ENCODE measurements at places on chromosomes 16 and 17. TPM values are rescaled to one million over a fixed set of nuclear protein-coding genes. Genes with fewer than 3 reads are reported as not detected.

- no peaks in the 10 kb centered on the region for H3K36me3 ChIP-seq
- H3K27me3 ChIP-seq = peaks cover 18% of the 10 kb centered on the region
- peaks cover 3% of the 10 kb centered on the region for H3K4me1 ChIP-seq
- no peak overlapping the region for H3K27ac ChIP-seq
- DNase-seq = no peak
- no peak overlapping the region for H3K4me3 ChIP-seq
These were observed 3.0 kb upstream of the PRSS22 start for GRCh38 chr16:2860826-2861567.

GRCh38 chr16:55328611-55329569 lies 4.9 kb downstream of the IRX6 start:
- no peak overlapping the region for H3K4me3 ChIP-seq
- H3K36me3 ChIP-seq = no peaks in the 10 kb centered on the region
- H3K27me3 ChIP-seq = 0 out of 2 replicates have a peak, but pooled peaks cover 13% of the 10 kb centered on the region

DNA sequence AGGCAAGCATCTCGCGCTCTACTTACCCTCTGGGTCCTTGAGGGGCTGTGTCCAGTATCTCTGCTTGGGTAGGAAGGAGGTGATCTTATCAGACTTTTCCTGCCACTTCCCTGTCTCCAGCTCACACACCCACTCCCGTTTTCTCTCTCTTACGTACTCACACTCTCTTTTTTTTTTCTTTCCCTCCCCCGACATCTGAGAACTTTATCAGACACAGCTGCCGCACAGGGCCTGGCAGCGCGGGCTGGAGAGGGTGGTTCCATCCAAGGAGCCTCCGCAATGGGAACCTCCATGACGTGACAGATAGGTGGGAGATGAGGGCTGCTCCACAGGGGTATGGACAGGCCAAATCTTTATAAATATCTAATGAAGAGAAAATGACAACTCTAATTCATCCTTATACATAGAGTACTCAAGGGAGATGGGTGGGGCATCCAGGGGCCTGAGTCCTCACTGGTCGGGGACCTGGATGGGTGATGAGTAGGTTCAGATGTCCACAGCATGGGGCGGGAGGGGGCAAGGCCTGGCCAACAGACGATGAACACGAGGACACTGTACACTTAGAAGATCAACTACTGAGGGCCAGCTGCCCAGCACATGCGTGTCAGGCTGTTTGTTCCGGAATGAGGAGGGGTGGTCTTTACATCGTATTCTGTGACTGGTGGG lies 23.3 kb downstream of the MINK1 start:
- DNase-seq = no peak
- no peaks in the 10 kb centered on the region for H3K27me3 ChIP-seq
- H3K27ac ChIP-seq = no peak overlapping the region
- peaks cover 9% of the 10 kb centered on the region for H3K36me3 ChIP-seq

- H3K36me3 ChIP-seq = peaks cover 11% of the 10 kb centered on the region
- H3K27ac ChIP-seq = no peak overlapping the region
- no peaks in the 10 kb centered on the region for H3K27me3 ChIP-seq
- no peak for DNase-seq
- no peak overlapping the region for H3K4me3 ChIP-seq
These were observed 2.1 kb downstream of the ARHGAP23 start for GRCh38 chr17:38430316-38430715.

- peak overlapping the region; percentile 84 for H3K4me3 ChIP-seq
- peak; percentile 12 for DNase-seq
- peaks cover 3% of the 10 kb centered on the region for H3K36me3 ChIP-seq
- H3K27ac ChIP-seq = peak overlapping the region; percentile 41
- H3K27me3 ChIP-seq = no peaks in the 10 kb centered on the region
These were observed 647 bp downstream of the FBXL20 start for GRCh38 chr17:39400547-39401411.

DNA sequence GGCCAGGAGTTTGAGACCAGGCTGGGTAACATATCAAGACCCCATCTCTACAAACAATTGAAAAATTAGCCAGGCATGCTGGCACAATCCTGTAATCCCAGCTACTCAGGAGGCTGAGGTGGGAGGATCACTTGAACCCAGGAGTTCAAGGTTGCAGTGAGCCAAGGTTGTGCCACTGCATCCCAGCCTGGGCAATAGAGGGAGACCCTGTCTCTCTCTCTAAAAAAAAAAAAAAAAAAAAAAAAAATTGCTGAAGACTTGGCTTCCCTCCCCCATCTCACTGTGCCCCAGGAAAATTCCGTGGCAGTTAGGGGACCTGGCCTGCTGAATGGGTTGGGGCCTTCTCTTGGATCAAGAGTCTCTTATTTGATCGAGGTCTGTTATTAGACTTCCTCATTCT lies at the start of gene ODF4:
Gene ODF4 (plus strand): TSS at position 301 of the 400 bp plus-strand sequence. CDS start 212 bp downstream, outside the sequence.
- no peak within 1 kb of the TSS for H3K4me3 ChIP-seq
- H3K36me3 ChIP-seq = no peaks in the 10 kb centered on the region
- no peak within 1 kb of the TSS for H3K27ac ChIP-seq
- DNase-seq = no peak
- peaks cover 5% of the 10 kb centered on the region for H3K4me1 ChIP-seq

DNA sequence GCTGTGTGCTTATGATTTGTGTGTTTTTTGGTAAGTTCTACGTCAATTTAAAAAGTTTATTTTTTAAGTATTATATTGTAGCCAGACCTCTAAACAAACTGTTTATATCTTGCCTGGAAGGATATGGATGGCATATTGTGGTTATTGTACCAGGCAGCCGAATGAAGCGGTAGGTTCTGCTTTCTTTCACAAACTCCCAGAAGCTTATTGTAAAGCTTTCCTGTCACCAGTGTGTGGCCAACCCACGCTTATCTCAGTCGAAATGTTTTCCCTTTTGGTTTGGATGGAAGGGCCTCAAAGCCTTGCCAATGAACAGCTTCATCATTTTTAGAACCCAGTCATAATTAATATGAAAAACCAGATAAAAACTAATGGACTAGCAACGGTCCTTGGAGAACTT lies 53.1 kb downstream of the CYB5B start:
- 0 out of 2 replicates have a peak overlapping the region, but pooled peaks have one; percentile 0 for H3K4me3 ChIP-seq
- peak overlapping the region; percentile 93 for H3K27ac ChIP-seq
- DNase-seq = no peak
- peaks cover 47% of the 10 kb centered on the region for H3K4me1 ChIP-seq

DNA sequence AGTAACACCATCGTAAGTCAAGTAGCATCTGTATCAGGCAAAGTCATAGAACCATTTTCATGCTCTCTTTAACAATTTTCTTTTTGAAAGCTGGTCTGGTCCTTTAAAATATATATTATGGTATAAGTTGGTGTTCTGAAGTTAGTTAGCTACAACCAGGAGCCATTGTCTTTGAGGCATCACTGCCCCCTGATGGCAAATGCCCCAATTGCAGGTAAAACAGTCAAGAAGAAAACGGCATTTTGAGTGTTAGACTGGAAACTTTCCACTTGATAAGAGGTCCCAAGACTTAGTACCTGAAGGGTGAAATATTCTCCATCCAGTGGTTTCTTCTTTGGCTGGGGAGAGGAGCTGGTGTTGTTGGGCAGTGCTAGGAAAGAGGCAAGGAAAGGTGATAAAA lies 14.1 kb downstream of the TP53 start:
- peaks cover 77% of the 10 kb centered on the region for H3K36me3 ChIP-seq
- no peaks in the 10 kb centered on the region for H3K4me1 ChIP-seq
- H3K27ac ChIP-seq = no peak overlapping the region
- no peaks in the 10 kb centered on the region for H3K27me3 ChIP-seq
- H3K4me3 ChIP-seq = no peak overlapping the region

DNA sequence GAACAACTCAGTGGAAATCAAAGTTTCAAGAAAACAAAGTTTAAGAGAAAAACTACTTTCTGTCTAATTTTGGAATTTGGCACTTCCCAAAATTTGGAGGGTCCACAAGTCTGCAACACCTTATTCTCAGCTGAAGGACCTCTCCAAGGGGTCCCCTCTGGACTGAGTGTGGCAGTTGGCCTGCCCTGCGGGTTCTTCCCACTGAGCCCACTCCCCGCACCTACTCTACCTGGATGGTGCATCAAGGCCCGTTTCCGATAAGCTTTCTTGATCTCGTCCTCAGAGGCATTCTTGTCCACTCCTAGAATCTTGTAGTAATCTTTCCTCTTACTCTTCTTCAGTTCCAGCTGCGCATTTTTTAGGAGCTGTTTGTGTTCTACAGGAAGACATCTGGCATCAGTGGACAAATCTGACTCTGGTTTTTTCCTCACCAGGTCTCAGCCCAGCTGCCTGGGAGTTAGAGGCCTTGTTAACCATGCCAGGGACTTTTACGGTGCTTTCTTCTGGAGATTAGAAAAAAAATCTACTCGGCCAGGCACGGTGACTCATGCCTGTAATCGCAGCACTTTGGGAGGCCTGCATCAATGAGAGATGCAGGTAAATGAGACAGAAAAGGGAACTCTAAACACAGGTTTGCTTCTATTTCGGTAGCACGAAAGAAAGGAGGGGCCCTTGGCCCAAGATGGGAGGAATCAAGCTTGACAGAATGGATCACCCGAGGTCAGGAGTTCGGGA lies 15.6 kb downstream of the CNP start:
- peaks cover 84% of the 10 kb centered on the region for H3K36me3 ChIP-seq
- no peak for DNase-seq
- no peaks in the 10 kb centered on the region for H3K27me3 ChIP-seq

DNA sequence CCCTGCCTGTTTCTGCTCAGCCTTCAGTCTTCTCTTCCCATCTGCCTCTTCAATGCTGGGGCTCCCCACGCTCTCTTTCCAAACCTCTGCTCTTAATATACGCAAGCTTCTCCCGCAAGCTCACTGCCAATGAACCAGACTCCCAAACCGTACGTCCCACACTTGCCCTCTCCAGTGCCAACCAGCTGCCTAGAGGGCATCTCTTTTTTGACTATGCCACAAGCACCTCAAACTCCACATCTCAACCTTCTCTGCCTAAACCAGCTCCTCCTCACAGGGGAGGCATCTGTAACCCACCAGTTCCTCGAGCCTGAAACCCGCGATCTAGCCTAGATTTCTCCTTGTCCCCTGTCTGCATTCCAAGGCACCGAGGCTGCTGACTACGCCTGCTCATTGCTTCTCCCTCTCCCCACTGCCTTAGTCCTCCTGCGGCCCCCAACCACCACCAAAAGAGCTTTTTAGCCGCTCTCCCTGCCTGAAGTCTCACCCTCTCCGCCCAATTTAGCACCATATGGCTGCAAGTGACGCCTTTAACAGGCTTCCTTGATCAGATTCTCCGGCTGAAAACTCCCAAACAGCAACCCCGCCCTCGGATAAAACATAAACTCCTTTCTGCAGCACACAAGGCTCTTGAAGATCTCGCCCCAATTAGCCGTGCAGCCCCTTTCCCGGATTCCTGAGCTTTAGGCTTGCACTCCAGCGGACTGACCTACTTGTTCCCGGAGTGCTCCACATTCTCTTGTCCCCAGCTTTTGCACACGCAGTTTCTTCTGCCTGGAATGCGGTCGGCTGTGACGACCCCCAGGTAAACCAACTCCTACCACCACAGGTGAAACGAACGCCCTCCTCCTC lies 1.5 kb downstream of the GGA2 start:
- peak overlapping the region; percentile 77 for H3K4me3 ChIP-seq
- no peak overlapping the region for H3K27ac ChIP-seq
- no peaks in the 10 kb centered on the region for H3K27me3 ChIP-seq
- H3K4me1 ChIP-seq = peaks cover 31% of the 10 kb centered on the region
- no peak for DNase-seq

DNA sequence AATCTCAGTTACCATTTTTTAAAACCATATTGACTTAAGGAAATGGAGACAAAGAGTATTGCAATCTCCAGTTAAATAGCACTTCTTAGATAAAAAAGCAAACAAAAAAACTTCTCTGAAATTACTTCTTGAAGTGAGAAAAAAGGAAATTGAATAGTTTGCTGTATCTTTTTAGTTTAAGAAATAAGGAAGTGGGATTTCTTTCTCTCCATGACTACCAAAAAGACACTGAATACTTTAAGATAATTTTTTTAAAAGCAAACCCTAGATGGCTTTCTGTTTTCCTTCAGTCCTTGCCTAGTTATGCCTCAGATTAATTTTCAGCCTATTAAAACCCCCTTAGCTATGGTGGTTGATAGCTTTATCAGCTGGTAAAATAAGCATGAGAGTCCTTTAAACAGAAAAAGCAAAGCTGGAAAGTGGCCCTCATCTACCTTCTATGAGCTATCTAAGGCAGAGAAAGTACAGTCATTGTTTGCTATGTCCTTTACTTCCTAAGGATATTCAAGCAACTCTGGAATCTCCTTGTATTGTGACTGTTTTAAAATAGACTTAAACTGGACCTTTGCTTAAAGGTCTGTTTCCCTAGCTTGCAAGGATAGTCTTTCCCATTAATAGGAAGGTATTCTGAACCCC lies 28.6 kb downstream of the TPPP3 start:
- no peak overlapping the region for H3K4me3 ChIP-seq
- no peaks in the 10 kb centered on the region for H3K4me1 ChIP-seq
- peaks cover 41% of the 10 kb centered on the region for H3K27me3 ChIP-seq
- H3K27ac ChIP-seq = no peak overlapping the region
- no peak for DNase-seq
- no peaks in the 10 kb centered on the region for H3K36me3 ChIP-seq

Gene CCL7
- total RNA-seq = not detected

Gene CTRB1
- not detected for total RNA-seq

Gene C17orf50
- total RNA-seq = not detected

Gene KRTAP1-1
- not detected for total RNA-seq

Gene USP43
- total RNA-seq = 2.1 TPM

Gene BANP
- total RNA-seq = 12.8 TPM

Gene ADAD2
- not detected for total RNA-seq

Measured in SJSA1 (cell line).